ENCODE measurements at places on chromosomes 7 and 10.

DNA sequence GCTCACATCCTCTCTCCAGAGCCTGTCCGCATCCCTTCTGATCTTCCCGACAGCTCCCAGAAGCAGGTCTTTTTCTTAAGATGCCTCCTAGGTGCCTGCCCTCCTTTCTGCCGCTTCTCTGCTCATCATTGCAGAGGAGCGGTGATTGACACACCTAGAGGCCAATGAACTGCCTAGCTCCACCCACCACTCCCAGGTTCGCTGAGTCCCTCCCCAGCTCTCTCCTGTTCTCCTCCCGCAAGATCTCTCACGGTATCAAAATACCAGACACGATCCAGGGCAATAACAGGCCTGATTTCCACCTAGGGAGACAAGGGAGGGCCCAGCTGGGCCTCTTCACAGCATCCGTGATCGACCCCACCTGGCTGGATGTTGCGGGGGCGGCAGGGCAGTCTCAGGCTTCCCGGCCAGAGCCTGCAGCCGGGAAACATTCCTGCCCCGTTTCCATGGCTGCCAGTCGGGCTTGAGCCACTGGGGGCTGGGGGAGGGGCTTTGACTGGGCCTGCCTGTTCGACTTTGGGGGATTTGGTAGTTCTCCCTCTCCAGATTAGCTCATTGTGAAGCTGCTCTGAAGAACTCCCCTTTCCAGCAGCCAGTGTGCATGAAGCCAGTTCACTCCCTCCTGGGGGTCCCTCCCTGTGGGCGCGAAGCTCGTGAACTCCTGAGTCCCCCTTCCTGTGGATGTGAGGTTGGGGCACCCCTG lies 373.5 kb downstream of the RPS24 start:
- H3K36me3 ChIP-seq = no peaks in the 10 kb centered on the region
- H3K4me1 ChIP-seq = peaks cover 35% of the 10 kb centered on the region
- peak; percentile 89 for DNase-seq
- peak overlapping the region; percentile 30 for H3K27ac ChIP-seq
- H3K27me3 ChIP-seq = no peaks in the 10 kb centered on the region

GRCh38 chr10:110834629-110835301 lies 37.0 kb upstream of the PDCD4 start:
- H3K4me1 ChIP-seq = peaks cover 64% of the 10 kb centered on the region
- peak; percentile 65 for DNase-seq
- H3K4me3 ChIP-seq = no peak overlapping the region
- H3K27me3 ChIP-seq = no peaks in the 10 kb centered on the region

DNA sequence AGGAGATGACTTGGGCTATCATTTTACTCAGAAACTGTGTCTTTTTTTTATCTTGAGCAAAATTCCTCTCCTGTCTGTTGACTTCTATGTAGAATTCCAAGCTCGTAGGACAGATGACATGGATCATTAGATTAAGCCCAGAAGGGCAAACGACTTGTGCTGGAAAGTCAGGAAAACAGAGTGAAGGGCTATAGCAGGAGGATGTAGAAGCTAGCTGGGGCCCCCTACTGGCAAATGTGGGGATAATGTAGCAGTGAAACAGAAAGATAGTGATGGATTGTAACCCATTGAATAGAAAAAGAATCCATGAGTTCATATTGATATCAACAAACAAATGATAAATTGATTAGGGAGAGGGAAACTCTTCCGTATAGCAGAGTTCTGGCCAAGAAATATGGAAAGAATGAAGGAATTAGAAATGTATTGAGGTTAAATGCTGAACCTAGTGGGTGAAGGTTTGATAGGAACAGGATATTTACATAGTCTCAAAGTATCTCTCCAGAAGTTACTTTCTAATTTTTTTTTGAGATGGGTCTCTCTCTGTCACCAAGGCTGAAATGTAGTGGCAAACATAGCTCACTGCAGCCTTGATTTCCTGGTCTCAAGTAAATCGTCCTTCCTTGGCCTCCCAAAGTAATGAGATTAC lies 103.6 kb downstream of the LYZL1 start:
- H3K4me3 ChIP-seq = no peak overlapping the region
- no peaks in the 10 kb centered on the region for H3K36me3 ChIP-seq
- no peaks in the 10 kb centered on the region for H3K27me3 ChIP-seq
- DNase-seq = no peak

DNA sequence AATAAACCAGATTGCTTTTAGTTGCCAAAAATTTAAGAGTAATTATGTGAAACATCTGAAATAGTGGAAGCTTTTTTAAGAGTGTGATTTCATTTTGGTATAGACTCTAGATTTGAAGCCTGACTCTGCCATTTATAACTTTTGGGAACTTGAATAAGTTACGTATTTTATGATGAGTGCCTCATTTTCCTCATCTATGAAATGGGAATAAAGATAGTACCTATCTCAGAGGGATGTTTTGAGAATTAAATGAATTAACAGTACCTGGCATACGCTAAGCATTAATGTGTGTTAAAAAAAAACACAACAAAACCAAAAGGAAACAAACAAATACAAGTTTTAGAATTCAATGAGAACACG lies 12.9 kb downstream of the PRKAR2B start:
- H3K36me3 ChIP-seq = no peaks in the 10 kb centered on the region
- no peaks in the 10 kb centered on the region for H3K27me3 ChIP-seq
- peak overlapping the region; percentile 45 for H3K27ac ChIP-seq
- H3K4me1 ChIP-seq = peaks cover 4% of the 10 kb centered on the region
- DNase-seq = no peak
- no peak overlapping the region for H3K4me3 ChIP-seq

DNA sequence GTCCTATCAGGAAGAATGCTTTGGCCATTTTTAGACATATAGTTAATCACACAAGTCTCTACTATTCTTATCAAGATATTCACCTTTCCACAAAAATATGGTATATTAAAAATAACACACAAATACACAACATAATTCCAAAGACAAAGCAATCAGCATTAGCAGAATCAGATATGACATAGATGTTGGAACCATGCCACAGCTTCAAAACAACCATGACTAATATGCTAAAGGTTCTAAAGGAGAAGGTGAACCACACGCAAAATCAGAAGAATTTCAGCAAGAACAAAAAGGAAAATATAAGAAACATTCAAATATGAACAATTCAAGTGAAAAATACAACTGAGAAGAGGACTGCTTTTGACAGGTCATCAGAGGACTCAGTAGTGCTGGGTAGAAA lies 670.2 kb upstream of the SORCS1 start:
- no peak for DNase-seq
- no peak overlapping the region for H3K27ac ChIP-seq
- no peaks in the 10 kb centered on the region for H3K27me3 ChIP-seq
- no peak overlapping the region for H3K4me3 ChIP-seq

DNA sequence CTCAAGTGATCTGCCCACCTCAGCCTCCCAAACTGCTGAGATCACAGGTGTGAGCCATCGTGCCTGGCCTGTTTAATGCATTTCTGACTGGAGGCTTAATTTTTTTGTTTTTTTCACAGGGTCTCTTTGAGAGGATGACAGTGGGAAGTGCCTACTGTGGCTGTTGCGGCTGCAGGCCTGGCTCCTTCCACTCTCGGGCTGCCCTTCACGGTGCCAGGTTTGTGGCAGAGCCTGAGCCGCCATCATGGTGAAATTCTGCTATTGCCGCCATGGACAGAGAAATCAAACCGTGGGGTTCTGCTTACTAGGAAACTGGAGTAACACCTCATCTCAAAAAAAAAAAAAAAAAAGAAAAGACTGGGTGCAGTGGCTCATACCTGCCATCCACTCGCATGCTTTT lies 142.7 kb downstream of the CAMK1D start:
- no peak for DNase-seq
- no peak overlapping the region for H3K27ac ChIP-seq
- no peaks in the 10 kb centered on the region for H3K27me3 ChIP-seq

GRCh38 chr10:99364125-99364524 lies 35.0 kb downstream of the CNNM1 start:
- no peaks in the 10 kb centered on the region for H3K4me1 ChIP-seq
- no peaks in the 10 kb centered on the region for H3K27me3 ChIP-seq
- no peak overlapping the region for H3K4me3 ChIP-seq
- no peaks in the 10 kb centered on the region for H3K36me3 ChIP-seq

- DNase-seq = no peak
- H3K4me3 ChIP-seq = no peak overlapping the region
- peak overlapping the region; percentile 65 for H3K27ac ChIP-seq
- peaks cover 58% of the 10 kb centered on the region for H3K4me1 ChIP-seq
- no peaks in the 10 kb centered on the region for H3K36me3 ChIP-seq
Observed at GRCh38 chr10:61933859-61934555, 32.5 kb downstream of the ARID5B start.

- H3K36me3 ChIP-seq = no peaks in the 10 kb centered on the region
- H3K4me1 ChIP-seq = peaks cover 23% of the 10 kb centered on the region
- H3K4me3 ChIP-seq = no peak overlapping the region
- no peak overlapping the region for H3K27ac ChIP-seq
Observed at GRCh38 chr10:124158592-124158991, 65.2 kb upstream of the CHST15 start.

DNA sequence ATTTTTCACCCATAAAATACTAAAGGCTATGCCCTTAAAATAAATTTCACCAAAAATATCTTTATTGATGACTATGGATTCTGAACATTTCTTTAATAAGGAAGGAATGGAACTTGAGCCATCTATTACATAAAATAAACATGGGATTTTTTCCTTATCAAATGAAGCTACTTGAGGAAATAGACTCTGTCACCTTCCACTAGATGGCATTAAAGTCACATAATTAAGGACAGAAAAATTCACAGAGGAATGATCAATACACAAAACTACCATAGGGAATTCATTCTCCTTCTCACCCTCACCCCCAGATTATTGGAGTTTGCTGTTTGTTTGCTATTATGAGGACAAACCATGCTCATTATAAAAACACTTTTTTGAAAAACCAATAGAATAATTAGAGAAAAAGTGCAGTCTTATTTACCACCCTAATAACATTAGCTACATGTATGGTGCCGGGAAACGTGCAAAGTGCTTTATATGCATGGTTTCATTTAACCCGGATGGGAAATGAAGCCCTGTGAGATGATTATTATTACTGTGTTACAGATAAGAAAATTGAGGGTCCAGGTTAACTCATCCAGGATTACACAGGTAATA lies 21.1 kb upstream of the FOXI2 start:
- no peaks in the 10 kb centered on the region for H3K4me1 ChIP-seq
- DNase-seq = no peak
- no peaks in the 10 kb centered on the region for H3K27me3 ChIP-seq
- H3K4me3 ChIP-seq = no peak overlapping the region

- no peak overlapping the region for H3K27ac ChIP-seq
- H3K4me3 ChIP-seq = no peak overlapping the region
- no peaks in the 10 kb centered on the region for H3K36me3 ChIP-seq
- H3K27me3 ChIP-seq = no peaks in the 10 kb centered on the region
Observed at GRCh38 chr10:116978901-116979300, 26.1 kb downstream of the SHTN1 start.

GRCh38 chr10:6222755-6223154 lies 20.0 kb downstream of the PFKFB3 start:
- no peak overlapping the region for H3K27ac ChIP-seq
- no peaks in the 10 kb centered on the region for H3K27me3 ChIP-seq
- H3K4me3 ChIP-seq = no peak overlapping the region
- peaks cover 98% of the 10 kb centered on the region for H3K36me3 ChIP-seq
- no peak for DNase-seq
- no peaks in the 10 kb centered on the region for H3K4me1 ChIP-seq

GRCh38 chr10:9853405-9854355 lies 1164.0 kb upstream of the CELF2 start:
- H3K27me3 ChIP-seq = no peaks in the 10 kb centered on the region
- no peaks in the 10 kb centered on the region for H3K36me3 ChIP-seq
- no peak for DNase-seq
- no peaks in the 10 kb centered on the region for H3K4me1 ChIP-seq
- no peak overlapping the region for H3K4me3 ChIP-seq

DNA sequence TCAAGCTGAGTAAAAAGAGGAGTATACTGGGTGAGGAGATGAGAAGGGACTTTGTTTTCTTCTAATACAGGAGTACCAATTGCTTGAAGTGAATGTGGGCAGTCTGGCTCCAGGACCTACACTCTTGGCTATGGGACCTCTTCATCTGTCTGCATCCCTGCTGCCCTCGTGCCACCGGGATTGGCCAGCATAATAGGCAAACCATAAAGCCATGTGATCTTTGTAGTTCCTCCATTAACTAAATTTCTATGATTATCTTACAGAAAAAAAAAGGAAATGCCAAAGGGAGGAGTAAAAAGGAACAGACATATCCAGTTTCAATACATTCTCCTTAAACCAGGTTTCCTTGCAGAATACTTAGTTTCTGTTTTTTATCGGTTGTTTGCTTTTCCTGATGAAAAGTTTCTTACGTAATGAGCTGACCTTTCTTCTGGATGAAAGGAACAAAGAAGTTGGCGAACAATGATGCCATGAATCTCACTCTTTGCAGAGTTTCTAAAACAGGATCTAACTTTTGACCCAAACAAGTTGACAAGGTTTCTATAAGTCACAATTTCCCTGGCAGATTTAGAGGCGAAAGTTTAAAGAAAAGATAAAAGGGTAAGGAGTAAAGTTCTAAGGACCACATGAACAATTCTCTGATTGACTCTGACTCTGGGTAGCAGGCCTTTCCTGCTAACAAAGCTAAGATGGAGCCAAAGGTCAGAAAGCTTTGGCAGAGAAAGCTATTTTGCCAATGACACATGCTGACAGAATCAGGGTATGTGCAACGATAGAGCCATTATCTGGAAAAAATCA lies 54.1 kb downstream of the LAMB1 start:
- H3K27me3 ChIP-seq = no peaks in the 10 kb centered on the region
- no peak for DNase-seq
- H3K36me3 ChIP-seq = peaks cover 81% of the 10 kb centered on the region
- H3K4me1 ChIP-seq = peaks cover 54% of the 10 kb centered on the region

DNA sequence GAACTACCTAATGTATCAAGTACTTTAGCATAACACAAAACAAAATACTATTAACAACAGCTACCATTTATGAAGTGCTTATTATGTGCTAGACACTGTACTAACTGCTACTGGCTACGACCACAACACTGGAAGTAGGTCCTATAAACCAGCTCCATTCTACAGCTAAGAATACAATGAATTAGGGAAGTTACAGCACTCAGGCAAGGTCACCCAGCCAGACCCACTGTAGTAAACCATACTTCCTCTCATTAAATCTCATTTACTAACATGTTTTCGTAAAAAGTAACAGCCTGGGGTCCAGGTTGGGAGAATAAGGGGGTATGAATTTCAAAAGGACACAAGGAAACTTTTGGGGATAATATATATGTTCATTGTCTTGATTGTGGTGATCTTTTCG lies 25.4 kb downstream of the NAPEPLD start:
- H3K4me1 ChIP-seq = no peaks in the 10 kb centered on the region
- H3K27ac ChIP-seq = no peak overlapping the region
- H3K27me3 ChIP-seq = no peaks in the 10 kb centered on the region
- H3K36me3 ChIP-seq = no peaks in the 10 kb centered on the region
- no peak overlapping the region for H3K4me3 ChIP-seq

DNA sequence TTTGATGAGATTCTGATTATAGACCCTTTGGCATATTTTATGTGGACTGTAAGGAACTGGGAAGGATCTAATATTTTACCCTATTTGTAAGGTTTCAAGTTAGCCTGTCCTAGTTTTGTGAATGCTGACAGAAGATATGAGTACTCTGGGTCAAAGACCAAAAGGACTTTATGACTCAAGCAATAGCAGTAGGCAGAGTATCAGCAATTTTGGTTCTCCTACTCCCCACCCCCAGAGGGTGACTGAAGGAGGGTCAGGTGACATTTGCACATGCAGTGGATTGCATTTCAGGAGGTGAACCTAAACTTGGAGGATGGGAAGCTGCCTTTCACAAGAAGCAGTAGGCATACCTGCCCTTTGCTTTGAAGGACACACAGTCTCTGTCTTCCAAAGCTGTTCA lies 84.0 kb upstream of the KLF6 start:
- H3K4me3 ChIP-seq = no peak overlapping the region
- H3K27ac ChIP-seq = no peak overlapping the region
- no peak for DNase-seq
- no peaks in the 10 kb centered on the region for H3K27me3 ChIP-seq
- no peaks in the 10 kb centered on the region for H3K4me1 ChIP-seq
- no peaks in the 10 kb centered on the region for H3K36me3 ChIP-seq
